A172 (cell line): ENCODE measurements at places on chromosomes 1 and 21. TPM values are rescaled to one million over a fixed set of nuclear protein-coding genes. Genes with fewer than 3 reads are reported as not detected.

Gene CLCA1
- not detected in 2 replicates for total RNA-seq

Gene SLC39A1
- total RNA-seq = 192 and 204 TPM in 2 replicates

DNA sequence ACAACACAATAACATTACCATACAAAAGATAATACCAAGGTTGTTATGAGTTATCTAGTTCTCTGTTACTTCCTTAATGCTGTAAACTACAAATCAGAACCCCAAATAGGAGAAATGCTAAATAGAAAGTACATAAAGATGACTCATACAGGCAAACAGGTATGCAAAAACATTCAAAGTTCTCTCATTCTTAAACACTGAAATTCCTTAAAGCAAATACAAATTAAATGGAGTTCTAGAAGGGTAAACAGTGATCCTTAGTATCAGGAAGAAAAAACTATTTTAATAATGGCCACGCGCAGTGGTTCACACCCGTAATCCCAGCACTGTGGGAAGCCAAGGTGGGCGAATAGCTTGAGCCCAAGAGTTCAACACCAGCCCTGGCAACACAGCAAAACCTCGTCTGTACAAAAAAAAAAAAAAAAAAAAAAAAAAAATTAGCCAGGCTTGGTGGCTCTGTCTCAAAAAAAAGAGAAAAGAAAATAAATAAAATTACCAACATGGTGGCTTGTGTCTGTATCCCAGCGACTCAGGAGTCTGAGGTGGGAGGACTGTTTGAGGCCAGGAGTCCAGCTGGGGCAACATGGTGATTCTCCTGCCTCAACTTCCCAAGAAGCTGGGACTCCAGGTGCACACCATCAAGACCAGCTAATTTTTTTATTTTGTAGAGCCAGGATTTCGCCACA is 17.5 kb downstream of the FBXO42 start:
- DNase-seq = no peak

Gene SLC41A1
- total RNA-seq = 19.2 and 28.6 TPM in 2 replicates

- no peak for DNase-seq
Measured at GRCh38 chr1:55049271-55049913, 10.0 kb downstream of the PCSK9 start.

DNA sequence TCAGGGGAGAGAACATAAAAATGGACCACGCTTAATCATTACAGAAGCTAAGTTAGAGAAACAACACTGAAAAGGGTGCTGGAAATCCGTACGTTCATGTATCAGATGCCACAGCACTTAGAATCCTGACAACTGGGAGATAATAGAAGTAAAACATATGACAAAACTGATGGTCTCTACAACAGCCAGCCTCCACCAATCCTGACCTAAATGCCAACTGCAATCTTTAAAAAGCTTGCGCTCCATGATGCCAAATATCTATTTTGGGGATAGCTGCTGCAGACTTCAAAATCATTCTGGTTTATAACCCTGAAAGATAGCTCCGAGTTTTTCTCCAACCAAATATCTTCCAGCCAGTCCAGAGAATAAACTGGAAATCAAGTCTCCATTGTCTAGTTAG is 178.3 kb downstream of the RERE start:
- no peak for DNase-seq

DNA sequence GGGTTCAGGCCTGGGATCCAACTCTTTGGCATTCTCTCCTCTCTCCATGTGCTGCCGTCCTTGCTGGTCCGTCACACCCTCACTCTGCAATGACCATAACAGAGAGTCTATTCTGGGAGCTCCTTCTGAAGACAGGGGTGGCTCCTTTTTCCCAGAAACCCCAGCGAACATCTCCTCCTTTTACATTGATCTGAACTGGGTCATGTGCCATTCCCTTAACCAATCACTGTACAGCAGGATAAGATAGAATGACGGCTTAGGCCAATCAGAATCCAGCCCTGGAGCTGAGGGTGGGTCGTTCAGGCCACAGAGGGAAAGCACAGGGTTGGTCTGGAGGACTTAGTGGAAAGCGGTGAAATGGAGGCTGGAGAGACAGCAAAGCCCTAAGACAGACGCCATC is 740.1 kb downstream of the MATN1 start:
- no peak for DNase-seq

GRCh38 chr1:174858301-174858700 is 141.4 kb upstream of the CACYBP start:
- DNase-seq = no peak
